ENCODE measurements at places on chromosomes 6 and 20.

DNA sequence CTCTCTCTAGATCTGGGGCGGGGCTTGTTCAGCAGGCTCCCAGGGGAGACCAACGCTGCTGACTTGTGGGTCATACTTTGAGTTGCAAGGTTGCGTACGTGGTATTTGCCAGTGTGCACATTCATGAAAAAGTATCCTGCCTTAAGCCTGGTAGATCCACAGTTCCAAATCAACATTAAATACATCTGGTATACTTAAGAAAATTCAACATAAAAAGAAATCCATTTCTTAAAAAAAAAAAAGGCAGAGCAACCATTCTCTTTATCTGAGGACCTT, 81.4 kb downstream of the SLC22A3 start:
- no peak for DNase-seq

DNA sequence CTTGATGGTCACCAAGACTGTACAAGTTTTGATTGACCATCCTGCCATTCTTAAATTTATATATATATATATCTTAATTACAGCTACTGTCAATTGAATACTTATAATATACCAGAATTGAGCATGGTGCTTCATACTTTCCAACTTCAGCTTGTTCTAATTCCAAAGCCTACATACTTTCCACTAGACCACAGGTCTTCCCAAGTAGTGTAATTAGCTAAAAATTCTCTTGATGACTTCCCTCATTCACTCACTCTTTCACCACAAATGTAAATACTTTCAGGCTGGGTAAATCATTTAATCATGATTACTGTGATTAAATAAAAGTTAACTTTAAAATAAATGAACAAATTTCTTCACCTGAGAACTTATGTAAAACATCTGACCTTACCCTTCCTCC, 3.4 kb downstream of the ASF1A start:
- DNase-seq = no peak

DNA sequence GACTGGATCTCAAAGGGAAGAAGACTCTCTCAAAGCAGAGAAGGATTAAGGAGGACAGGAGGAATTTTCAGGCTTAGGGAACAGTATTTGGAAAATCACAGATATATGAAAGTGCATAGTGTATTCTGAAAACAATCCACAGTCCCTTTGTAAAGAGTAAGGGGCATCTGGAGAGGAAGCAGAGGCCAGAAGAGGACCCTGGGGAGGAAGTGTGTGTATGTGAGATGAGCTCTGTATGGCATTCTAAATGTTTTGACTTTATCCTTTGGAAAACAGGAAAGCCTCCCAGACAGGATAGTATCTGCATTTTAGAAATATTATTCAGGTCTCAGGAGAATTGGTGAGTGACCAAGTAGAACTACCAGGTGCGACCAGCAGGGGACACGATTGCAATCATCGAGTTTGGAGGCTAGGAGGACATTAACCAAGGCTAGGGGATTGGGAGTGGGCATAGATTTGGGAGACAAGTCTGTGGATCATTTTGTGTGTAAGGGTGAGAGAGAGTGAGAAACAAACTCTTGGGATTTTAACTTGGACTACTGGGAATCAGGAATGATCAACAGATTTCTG, 38.3 kb upstream of the FAM184A start:
- no peak for DNase-seq

DNA sequence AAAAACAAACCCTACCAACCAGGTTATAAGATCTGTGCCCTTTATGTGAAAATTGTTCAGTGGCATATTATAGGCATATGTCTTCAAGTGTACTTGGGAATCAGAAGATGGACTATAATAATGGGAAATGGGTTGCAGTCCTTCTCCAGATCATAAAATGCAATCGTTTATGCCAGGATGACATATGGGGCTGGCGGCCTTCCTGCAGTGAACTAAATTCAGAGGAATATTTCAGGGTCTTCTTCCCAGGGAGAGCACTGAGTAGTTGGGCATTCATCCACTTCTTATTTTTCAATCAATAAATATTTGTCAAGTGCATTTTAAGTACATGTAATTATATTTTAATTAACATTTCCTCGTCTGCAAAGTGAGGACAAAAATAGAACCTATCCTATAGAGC, 176.2 kb upstream of the CNR1 start:
- no peak for DNase-seq

DNA sequence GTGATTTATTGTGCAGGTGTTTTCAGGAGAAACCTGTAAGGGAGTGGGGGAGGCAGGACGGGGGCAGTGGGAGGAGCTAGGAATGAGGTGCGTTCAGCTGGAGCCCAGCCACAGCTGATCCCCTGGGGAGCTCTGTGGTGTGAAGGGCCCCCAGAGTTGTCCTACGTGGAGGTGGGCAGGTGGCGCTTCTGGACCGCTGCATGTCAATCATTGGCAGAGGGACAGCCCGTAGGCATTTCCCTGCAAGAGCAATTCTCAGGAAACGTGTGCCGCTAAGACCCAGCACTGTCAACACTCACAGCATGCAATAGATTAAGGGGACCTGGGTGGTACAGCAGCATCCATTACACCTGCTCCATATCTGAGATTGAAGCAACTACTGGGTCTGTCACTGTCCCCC, 88.0 kb downstream of the PRND start:
- no peak for DNase-seq

GRCh38 chr6:10968776-10969175, 75.3 kb downstream of the ELOVL2 start:
- no peak for DNase-seq

DNA sequence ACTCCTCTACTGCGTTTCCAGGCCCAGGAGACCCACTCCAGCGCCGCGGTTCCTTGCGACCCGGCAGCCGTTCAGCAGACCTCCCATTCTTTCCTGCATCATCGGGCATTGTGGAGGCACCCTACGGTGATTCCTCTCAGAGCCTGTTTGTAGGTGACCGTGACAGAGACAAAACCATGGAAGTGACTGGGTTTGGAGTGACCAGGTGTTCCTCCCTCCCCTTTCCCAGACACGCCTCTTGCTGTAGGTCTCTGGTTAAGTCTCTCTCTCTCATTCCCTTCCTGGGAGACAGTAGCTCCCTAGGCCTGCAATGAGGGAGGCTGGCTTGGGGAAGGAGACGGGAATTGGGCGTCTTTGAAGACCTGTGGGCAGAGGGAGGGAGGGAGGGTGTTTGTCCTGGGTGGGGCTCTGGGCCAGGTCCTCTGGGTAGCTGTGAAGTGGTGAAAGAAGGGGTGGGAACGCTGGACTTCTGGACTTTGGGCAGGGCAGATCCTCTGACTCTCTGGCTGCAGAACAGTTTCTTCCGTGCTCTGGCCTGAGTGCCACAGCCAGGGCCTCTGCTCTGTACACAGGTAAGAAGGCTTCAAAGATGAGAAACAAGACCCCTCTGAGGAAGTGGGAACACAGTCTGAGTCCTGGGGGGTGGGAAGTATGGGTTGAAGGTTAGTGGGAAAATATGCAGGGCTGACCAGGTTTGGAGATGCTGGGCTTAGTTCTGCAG, 763 bp downstream of the KLC4 start:
- no peak for DNase-seq

DNA sequence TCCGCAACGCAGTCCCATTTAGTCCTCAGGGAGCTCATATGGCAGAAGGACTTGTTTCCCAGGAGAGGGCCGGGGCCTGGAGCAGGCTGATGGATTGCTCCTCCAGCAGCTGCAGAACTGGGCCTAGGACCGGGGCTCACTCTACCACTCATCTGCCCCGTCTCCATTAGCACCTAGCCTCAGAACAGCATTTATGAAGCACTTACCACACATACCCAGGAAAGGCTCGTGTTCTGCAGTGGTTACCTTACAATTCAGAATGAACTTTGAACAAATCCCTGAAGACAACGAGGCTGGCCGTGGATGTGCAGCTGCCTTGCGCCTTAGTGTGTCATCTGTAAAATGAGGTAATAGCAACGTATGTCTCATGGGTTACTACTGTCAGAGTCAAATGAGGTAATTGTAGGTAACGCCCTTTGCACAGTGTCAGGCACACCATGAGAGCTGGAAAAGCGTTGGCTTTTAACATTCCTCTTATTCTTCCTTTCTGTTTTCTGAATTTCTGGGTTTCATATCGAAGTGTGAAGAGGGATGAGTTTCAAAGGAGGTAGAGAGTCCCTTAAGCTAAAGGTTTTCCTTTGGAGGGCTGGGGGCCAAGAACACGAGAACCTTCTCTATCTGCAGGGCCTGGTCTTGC, 46.3 kb upstream of the CD93 start:
- DNase-seq = no peak

DNA sequence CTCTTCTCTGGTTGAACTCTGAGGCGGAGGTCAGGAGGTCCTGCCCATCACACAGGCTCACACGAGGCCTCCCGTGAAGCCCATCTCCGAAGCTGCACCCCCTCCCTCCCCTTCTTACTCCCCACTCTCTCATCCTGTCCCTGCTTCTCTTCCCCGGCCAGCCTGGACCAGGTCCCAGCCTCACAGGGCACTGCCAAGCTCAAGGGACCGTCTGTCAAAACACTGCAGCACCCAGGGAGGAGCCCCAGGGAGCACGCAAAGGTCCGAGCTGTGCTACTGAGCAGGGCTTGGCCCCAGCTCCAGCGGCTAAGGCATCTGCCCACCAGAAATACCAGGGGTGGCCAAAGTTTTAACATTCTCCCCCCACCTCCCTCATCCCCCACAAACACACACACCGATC, 70.0 kb downstream of the PSMG4 start:
- no peak for DNase-seq

DNA sequence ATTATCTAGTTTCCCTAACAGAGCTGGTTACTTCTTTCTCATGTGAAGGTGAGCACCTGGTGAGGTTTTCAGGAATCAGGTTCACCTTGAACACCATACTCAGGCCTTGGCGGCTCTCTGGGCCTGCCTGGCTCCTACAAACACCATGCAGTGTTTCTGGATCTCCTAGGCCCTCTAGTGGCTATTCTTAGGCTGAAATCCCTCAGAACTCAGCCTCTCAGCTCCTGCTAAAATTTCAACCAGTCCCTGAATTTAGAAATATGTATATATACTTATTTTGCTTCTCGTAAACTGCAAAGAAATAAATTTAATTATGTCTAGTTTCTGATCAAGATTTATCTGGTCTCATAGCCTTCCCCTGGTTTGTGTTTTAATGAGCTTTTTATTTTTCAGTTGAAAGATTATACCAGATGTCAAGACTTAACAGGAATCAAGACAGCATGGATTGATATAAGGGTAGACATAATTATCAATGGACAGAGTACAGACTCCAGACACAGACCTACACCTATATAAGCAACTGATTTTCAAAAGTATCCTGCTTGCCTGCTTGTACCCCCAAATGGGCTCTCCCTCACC, 55.9 kb downstream of the ANKEF1 start:
- peak; percentile 39 for DNase-seq

GRCh38 chr20:8853805-8854338, 215.0 kb upstream of the PLCB4 start:
- DNase-seq = peak; percentile 53

GRCh38 chr20:34774449-34774848, 51.0 kb downstream of the NCOA6 start:
- no peak for DNase-seq

- DNase-seq = peak; percentile 63
Measured at GRCh38 chr6:135568379-135568778, 70.8 kb upstream of the AHI1 start.

All from activated CD4-positive, alpha-beta T cell treated with anti-CD3 and anti-CD28 coated beads, Interleukin-2, amount 50 U/mL, for 16 hours (primary cell).